ENCODE measurements at places on chromosomes 1 and 21.

DNA sequence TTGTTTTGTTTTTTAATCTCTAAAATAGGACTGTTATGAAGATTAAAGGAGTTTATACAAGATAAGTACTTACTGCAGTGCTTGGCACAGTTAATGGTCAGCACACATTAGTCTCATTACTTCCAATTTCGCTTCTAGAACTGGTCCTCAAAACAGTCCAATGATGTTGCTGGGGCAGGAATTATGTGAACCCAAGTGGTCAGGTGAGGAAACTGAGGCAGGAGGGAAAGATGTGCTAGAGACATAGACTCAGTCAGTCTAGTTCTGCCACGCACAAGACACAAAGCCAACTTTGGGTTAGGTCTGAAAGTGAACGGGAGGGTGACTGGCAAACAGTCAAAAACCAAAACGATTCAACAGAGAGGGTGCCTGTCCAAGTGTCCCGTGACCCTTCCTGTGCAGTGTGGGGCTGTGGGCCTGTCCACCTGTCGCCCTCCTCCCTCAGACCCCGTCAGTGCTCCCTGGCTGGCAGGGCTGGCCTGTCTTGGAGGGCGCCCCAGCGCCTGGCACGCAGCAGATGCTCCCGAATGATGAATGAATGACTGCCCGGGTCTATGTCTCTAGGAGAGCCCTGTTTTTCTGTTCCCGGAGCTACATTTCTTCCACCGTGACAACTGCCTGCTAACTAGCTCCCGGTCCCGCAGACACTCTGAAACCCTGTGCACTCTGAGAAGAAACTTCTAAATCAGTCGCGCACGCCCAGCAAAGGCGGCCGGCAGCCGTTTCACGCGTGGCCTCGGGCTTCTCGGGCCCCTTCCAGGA, 2.4 kb downstream of the LRP8 start:
- no peak for DNase-seq

GRCh38 chr1:172356620-172357019, 63.9 kb upstream of the C1orf105 start:
- no peak for DNase-seq

DNA sequence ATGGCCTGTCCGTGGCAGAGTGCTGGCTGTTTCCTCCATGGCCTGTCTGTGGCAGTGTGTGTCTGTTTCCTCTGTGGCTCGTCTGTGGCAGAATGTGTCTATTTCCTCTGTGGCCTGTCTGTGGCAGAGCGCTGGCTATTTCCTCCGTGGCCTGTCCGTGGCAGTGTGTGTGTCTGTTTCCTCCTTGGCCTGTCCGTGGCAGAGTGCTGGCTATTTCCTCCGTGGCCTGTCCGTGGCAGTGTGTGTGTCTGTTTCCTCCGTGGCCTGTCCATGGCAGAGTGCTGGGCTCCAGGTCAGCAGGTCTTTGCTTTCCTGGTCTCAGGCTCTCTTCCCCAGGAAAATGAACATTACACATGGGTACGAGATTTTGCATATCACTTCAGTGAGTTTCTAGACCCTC, 138.4 kb upstream of the IPO9 start:
- no peak for DNase-seq

GRCh38 chr1:213584272-213584671, 403.5 kb upstream of the PROX1 start:
- DNase-seq = no peak
